Dermis blood vessel endothelial cell (primary cell): ENCODE measurements at places on chromosomes 11 and 22.
A peak's percentile ranks its signal among the peaks of the same experiment; 100 is the strongest.

GRCh38 chr11:124917115-124917637, 1.9 kb upstream of the HEPN1 start:
- no peak for DNase-seq

- no peak for DNase-seq
Measured at GRCh38 chr11:65537620-65538231, 12.8 kb downstream of the SCYL1 start.

GRCh38 chr11:70077411-70078094, 564 bp upstream of the ANO1 start:
- no peak for DNase-seq

- DNase-seq, result no peak
Measured at GRCh38 chr22:20152464-20152890, 1.6 kb upstream of the CCDC188 start.

GRCh38 chr11:117319214-117319840, 3.3 kb upstream of the BACE1 start:
- DNase-seq, result peak; percentile 49

GRCh38 chr11:108160970-108161566, 39.7 kb downstream of the ACAT1 start:
- no peak for DNase-seq

- DNase-seq, result no peak
Measured at GRCh38 chr11:26287067-26287518, 44.8 kb upstream of the ANO3 start.

DNA sequence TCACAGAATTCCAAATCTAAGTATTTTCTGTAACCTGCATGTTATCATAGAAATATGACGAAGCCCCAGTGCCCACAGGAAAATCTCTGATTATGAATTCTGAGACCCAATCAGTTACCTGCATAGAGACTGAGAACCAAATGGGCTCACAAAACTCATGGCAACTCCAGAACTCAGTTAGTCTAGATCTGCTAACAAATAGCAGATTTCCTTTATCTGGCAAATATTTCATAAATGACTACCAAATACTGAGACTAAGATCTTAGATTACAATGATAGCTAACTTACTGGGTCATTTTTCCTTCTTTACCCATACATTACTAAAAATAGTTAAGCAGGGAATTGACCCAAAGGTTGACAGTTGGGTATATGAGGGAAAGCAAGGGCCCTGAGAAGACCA, 228.1 kb upstream of the FAT3 start:
- DNase-seq, result no peak

- peak; percentile 30 for DNase-seq
Measured at GRCh38 chr22:23184764-23185113, 4.4 kb downstream of the BCR start.

DNA sequence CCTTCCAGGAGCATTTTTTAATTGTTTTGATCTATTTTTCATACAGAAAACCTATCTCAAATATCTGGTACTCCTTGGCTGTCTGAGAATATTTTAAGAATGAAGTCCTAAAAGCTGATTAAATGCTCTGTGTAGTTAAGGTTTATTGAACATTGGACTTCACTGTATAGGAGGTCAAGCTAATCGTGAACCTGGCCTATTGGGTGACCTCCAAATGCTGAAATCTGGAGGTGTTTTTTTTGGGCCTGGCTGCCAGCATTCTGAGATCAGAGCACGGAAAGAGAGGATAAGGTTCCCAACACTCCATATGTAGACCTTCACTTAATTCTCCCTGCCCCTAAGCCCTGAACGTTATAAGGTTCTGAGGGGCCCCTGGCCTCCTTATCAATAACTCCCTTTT, 8.3 kb downstream of the IL17RA start:
- DNase-seq, result no peak

GRCh38 chr22:49867303-49868265, 13.9 kb downstream of the ZBED4 start:
- DNase-seq, result no peak

- DNase-seq, result no peak
Measured at GRCh38 chr22:30274437-30274812, 7.8 kb upstream of the OSM start.

GRCh38 chr11:66068923-66069714, 953 bp upstream of the PACS1 start:
- DNase-seq, result peak; percentile 71

GRCh38 chr11:6127881-6128280, 20.4 kb downstream of the OR56B4 start:
- no peak for DNase-seq

GRCh38 chr22:29867260-29867659, 15.7 kb upstream of the MTMR3 start:
- no peak for DNase-seq

DNA sequence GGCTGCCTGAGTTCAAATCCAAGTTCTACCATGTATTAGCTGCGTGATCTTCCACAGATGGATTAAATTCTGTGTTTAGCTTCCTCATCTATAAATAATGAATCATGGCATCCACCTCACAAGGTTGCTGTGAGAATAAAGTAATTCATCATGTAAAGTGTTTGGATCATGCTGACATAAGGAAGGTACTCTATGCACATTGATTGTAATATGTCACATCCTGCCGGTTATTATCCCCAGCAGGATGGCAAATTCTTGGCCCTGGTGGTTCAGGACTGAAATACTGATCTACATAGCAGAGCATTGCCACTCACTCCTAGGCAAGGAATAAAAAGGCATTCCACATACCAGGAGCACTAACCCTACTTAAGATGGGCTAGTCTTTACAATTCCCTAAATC, 40.8 kb downstream of the LGR4 start:
- no peak for DNase-seq

- no peak for DNase-seq
Measured at GRCh38 chr11:74519710-74520109, 26.2 kb upstream of the LIPT2 start.

DNA sequence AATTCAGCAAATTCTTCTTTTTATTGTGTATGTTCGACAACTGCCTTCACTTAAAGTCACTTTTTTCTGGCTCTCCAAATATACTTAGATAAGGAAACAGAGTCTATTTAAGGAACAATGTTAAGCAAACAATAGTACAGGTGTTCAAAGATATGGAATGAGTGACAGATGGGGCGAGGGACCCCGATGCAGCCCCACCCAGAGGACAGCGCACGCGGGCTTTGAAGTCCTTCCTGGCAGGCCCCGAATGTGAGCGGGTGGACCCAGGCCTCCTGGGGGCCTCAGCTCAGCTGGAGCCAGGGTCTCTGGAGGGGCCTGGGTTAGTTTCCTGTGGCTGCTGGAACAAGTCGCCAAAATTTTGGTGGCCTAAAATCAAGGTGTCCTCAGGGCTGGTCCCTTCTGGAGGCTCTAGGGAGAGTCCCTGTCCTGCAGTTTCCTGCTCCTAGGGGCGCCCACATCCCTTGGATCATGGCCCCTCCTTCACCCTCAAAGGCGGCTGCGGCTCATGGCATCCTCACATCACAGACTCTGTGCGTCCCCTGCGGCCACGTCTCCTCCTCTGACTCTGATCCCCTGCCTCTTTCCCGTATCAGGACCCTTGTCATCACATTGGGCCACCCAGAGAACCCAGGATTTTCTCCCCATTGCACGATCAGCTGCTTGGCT, 40.6 kb upstream of the KCNQ1OT1 start:
- DNase-seq, result no peak

DNA sequence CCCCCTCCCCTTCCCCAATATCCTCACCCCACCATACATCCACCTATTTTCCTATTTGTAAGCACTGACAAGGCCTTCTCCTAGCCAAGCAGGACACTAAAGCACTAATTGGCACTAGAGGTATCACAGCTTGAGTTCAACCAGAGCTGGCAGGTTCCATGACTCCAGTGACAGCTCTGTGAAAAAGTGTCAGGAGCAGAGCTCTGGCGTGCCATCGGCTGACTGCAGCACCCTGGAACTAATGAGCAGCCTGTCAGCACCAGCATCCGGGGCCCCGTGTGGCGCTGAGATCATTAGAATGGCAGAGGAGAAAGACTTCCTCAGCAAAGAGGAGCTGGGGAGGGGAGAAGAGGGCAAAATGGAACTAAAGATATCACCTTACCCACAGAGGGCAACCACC, 847.4 kb downstream of the NTM start:
- no peak for DNase-seq

- DNase-seq, result no peak
Measured at GRCh38 chr11:44221456-44221855, 88.5 kb downstream of the ALX4 start.

DNA sequence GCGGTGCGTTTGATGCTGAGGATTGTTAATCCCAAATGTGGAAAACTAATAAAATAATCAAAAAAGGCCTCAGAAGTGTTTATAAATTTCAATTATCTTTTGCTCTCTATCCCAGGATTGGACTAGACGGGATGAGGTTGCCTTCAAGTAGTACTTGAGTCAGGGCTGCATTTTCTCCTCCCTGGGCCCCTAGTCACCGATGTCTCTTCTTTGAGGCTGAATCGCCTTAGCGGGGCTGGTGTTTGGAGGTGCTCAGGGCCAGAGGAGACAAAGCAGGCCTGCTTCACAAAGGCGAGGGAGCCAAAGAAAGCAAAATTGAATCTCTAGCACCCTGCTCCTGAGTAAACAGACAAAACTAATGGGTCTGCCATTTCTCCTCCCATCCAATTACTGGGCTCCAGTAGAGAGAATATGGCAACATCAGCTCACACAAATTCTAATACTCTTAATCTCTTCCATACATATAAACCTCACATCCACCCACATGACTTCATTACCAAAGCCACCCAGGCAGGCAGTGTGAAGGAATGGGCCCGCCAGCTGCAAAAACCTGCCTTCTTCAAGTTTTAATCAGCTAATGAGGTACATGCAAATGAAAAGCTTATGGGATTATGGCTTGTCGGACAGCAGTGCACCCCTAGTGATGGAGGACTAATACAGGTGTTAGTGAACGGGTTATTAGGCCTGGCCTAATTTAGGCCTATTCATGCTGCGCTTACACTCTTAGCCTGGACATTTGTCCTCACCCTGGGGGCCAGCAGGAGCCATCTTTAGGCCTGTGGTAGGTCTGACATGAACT, 52.7 kb upstream of the HTATIP2 start:
- DNase-seq, result no peak

- no peak for DNase-seq
Measured at GRCh38 chr22:28328756-28329155, 350.9 kb downstream of the TTC28 start.

DNA sequence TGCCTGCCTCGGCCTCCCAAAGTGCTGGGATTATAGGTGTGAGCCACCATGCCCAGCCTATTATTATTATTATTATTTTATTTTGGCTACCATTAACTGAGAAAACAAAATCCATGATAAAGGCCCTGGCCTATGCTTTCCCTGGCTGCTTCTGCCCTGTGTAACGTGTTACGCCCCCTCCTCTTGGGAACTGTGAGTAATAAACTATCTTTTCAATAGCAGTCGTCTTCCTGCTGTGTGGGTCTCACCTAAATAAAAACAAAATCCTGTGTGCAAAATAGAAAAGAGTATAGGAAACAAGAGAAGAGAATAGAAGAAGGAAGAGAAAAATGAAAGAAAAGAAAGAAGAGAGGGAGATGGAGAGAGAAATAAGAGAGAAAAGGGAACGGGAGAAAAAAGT, 237.0 kb downstream of the MIAT start:
- no peak for DNase-seq

GRCh38 chr11:102967497-102967896, 12.0 kb upstream of the MMP13 start:
- no peak for DNase-seq

DNA sequence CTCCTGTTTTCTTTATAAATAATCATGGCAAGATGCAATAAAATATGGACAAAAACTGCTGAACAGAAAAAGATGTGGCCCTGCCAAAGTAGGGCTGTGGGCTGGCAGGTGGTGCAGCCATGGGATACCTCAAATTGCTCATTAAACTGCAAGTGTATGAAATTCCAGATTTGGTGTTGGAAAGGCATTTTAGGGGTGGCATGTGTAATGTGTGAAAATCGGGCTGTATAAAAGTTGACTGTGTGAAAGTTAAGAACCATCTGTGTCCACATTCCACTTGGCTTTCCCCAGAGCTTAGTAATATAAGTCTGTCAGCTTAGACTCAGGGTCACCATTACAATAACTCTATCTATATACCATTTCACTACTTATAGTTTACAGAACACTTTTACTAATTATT, 34.8 kb upstream of the FZD4 start:
- no peak for DNase-seq

GRCh38 chr11:9529334-9529650, 44.2 kb upstream of the WEE1 start:
- no peak for DNase-seq

GRCh38 chr11:13051257-13051656, 42.1 kb downstream of the RASSF10 start:
- no peak for DNase-seq

- no peak for DNase-seq
Measured at GRCh38 chr11:77278595-77279506, 22.6 kb downstream of the GDPD4 start.

GRCh38 chr11:96318399-96318798, 24.6 kb downstream of the MAML2 start:
- DNase-seq, result no peak

GRCh38 chr11:65386307-65387140, at the start of gene FRMD8:
Gene FRMD8 (plus strand): TSS chr11:65386637. CDS start chr11:65387037, 400 bp downstream.
- DNase-seq, result peak; percentile 89

GRCh38 chr22:30250039-30250565, 3.5 kb upstream of the LIF start:
- DNase-seq, result no peak

GRCh38 chr11:6353367-6353987, 33.2 kb upstream of the CAVIN3 start:
- peak; percentile 76 for DNase-seq

DNA sequence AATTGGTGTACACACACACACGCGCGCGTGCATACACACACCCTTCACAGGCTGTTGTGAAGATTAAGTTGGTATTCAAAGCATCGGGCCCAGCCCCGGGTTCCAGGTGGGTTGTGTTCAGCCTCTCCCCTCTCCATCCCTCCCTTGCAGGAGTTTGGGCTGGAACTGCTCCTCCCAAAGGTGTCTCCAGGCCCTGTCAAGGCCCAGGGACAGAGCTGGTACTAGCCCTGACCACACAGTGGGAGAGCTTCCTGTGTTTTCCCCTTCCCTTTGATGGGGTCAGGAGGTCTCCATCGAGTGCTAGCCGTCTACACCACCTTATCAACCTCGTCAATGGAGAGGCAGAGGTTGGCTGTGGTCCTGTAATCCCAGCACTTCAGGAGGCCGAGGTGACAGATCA, 36.5 kb upstream of the CSNK1E start:
- no peak for DNase-seq

DNA sequence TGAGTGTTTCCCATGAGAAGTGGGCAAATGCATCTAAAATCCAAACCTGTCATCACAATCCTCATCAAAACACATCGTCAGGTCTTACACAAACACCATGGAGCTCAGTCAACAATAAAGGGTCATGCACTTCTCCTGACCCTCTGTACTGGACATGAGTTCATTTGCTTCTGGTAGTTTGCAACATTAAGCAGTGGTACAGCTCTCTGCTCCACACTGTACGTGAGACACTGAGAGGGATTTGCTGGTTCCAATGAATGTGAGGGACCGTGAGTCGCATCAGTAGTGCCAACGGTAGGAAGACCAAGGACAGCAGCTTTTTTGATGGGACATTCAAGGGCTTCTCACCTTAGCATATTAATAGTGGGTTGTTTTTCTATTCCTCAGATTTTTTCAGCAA, 752.3 kb downstream of the OPCML start:
- DNase-seq, result no peak

- DNase-seq, result no peak
Measured at GRCh38 chr11:9740202-9740883, 76.5 kb downstream of the SWAP70 start.
